ENCODE measurements at places on chromosomes 7 and 10. TPM values are rescaled to one million over a fixed set of nuclear protein-coding genes. Genes with fewer than 3 reads are reported as not detected.

- no peak for DNase-seq
Measured at GRCh38 chr10:12868229-12868628, 133.3 kb downstream of the CCDC3 start.

DNA sequence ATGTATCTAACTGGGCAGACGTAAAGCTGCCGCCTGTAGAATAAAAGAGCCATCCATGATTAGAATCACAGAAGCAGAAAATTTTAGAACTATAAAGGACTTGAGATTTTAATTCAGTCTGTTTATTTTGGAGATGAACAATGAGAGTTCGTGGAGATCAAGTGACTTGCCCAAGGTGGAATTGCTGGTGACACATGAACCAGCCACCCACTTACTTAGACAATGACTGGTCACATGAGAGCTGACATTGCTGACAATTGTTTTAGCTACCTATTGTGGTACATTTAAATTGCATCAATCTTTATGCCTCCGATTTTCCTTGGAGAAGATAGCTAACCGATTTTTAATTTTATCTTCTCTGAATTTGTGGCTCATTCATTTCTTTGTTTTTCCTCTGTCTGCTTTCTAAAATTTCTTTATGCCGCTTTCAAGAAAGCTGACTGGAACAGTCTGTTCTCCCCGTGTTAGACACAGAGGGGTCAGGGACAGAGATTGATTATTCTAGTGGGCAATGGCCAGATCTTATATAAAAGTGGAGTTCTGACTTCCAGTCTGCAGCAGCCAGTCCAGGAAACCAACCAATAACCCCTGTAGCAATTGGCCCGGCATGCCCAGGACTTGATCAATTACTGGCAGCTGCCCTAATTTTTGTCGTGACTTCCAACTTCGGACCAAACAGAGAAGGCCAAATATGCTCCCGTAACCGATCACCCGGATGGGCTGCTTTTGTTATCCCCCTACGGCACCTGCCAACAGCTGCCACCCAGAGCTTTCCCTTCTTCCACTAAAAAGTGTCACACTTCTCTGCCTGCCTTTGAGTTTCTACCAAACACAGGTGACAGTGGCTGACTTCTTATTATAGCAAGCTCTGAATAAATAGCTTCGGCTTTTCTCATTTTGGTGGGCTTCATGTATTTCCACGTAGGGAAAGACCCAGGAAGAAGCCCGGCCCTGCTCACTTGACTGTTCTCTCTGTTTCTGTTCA, 241.6 kb downstream of the CAMK1D start:
- no peak for DNase-seq

- DNase-seq: no peak
Measured at GRCh38 chr7:69763513-69763912, 165.2 kb downstream of the AUTS2 start.

DNA sequence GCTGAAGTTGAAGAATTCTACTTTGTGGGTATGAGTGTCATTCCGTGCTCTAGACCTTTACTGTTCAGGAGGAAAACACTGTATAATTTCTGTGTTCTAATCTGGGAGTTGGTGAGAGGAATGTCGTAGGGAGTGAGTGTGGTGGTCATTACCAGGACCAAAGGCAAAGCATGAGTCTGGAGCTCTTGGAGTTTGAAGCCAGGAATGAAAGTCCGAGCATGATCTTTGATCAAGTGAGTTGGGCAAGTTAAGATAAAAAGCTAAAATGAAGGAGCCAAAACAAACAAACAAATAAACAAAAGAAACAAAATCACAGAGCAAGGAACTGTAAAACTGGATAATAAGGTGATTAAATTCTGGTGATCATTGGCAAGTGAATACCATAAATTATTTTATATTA, 161.4 kb downstream of the AGMO start:
- DNase-seq: no peak

- peak; percentile 47 for DNase-seq
Measured at GRCh38 chr7:30928254-30928872, 16.7 kb downstream of the AQP1 start.

DNA sequence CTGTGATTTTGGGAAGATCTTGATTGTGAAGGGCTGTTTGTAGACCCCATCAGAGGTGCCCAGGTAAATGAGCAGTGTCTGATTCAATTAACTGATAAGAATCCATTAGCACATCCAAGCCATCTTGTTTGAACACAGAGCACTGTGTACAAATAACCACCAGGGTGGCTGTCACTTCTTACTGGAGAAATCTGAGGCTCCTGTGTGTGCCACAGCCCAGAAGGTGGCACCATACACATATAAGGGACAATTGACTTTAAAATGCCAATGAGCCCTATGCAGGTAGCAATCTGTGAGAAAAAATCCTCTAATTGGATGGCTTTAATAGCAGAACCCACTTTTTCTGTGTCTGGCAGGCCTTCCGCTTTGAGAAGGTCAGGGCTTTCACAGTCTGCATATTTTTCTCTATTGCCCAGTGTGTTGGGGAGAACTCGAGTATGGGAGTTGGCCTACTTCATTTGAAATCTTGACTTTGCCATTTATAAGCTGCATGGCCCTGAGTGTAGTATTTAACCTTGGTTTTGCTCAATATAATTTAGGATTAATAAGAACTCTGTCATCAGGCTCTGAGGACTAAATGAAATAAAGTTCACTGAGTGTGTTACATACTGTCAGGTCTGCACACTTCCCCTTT, 517.4 kb downstream of the CCSER2 start:
- DNase-seq: no peak

GRCh38 chr10:72426986-72427385, 72.3 kb upstream of the DNAJB12 start:
- DNase-seq: no peak

DNA sequence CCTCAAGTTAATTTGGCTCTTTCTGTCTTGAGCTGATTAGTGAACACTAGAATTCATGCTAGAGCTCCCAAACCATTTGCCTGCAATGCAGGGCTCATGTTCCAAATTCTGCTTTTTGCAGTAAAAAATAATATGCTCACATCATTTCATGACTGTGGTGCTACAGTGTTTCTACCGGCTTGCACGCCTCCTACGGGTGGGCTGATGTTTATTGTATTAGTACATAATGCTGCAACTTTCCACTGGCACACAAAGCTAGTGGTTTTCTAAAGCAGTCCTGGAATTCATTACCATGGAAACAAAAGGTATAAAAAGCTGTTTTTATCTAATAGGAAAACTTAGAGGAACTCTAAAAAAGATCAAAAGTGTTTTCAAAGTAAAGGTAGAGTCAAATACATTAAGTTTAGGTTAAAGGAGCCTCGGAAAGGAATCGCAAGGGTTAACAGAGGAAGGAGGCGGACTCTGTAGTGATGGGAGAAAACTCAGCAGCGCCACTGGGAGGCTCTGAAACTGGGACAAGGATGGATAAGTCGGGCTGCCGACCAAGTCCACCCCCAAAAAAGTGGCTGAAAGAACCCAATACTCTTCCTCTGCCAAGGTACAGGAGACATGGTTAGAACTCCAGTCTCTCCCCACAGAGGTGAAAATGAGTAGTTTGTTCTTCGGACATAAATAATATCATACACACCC, 25.9 kb downstream of the GRM8 start:
- no peak for DNase-seq

GRCh38 chr7:132133501-132133900, 442.8 kb downstream of the PLXNA4 start:
- no peak for DNase-seq

DNA sequence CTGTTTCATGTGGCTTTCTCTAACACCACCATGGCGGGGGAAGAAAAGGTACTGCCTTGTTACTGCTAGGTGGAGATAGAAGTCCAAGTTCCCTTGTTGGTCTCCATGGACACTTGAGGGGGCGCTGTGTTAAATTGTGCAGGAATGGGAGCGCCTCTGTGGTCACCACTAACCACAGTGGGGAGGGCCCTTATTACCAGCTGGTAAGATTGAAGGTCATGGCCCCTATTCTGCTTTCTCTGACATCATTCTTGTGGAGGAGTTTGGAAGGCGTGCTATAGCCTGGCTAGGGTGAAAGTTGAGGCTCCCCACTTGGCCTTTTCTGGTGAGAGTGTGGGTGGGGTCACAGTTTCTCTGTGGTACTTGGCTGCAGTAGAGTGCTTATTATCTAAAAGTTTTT, 14.9 kb upstream of the MXI1 start:
- no peak for DNase-seq

DNA sequence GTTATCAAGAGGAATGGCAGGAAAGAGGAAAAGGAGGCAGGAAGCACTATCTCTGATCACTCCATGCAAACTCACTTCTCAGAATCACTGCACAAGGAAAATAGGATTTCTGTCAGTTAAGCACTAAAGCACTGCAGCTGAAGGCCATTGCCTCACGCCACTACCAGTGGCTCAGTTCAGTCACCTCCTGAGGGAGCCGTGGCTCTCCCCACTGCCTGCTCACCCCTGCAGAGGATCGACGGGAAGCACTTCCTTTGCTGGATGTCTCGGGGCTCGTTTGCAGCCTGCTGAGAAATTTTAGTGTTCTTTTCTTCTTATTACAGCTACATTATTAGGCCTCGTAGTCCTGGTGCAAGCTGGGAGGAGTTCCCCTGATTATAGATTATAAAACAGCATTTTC, 90.1 kb upstream of the ADCY1 start:
- no peak for DNase-seq

DNA sequence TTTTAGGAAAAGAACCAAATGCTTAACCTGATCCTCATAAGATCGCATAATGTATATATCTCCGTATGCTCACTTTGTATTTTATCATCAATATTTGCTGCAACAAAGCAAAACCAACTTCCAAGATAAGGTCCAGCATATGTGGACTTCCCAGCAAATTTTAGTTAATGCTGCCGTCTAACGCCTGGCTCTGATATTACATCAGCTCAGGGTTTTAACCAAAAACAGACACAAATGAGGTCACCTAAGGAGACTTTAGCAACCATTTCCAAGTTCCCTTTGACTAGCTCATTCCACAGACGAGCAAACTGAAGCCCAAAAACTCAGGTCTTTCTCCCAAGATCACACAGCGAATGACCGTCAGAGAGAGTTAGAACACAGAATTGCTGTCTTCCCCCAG, 59.4 kb upstream of the UCN3 start:
- no peak for DNase-seq

- DNase-seq: no peak
Measured at GRCh38 chr7:150860291-150860977, 8.1 kb downstream of the AOC1 start.

- peak; percentile 64 for DNase-seq
Measured at GRCh38 chr7:64875658-64876406, 27.2 kb upstream of the ZNF273 start.

GRCh38 chr10:36280321-36280741, 638.2 kb upstream of the FZD8 start:
- DNase-seq: no peak

- no peak for DNase-seq
Measured at GRCh38 chr7:146185844-146186243, 69.2 kb downstream of the CNTNAP2 start.

DNA sequence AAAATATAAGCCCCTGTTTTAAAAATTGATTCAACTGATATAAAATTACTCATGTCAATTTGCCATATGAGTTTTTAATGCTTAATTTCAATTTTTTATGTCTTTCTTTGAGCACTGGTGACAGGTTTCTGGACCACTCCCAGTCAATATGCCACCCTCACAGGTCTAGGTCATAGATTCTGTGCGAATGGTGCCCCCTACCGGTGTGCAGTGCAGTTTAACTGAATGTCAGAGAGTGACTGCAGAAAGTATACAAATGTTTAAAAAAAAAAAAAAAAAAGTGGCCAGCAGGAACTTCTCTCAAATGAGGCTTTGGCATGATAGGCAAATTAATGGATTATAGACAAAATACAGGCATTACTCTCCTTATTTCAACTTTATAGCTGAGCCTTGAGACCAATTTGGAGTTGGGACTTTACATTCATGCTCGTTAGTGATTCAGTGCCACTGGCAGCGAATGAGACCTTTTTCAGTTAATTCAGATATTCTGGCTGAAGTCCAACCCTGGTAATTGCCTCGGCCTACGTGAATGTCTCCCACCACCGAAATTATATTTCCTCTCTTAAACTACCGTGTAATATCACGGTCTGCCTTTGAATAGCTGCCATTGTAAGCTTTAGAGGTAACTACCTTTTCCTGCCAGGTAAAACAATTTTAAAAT, 427.6 kb downstream of the PHTF2 start:
- DNase-seq: peak; percentile 80

DNA sequence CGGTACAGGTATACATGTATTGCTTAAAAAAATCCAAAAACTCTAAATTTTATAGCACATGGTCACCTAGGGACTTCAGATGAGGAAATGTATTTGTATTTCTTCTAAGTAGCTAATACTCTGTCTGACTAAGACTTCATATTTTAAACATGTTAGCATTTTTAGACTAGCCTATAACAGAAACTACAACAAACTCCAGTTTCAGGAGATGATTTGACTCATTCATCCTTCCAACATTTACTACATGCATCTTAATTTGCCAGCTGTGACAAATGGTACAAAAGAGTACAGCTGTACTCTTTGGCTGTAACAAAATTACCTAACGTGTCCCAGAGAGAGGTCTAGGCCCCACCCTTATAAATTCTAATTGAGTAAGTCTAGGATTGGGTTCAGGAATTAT, 22.2 kb downstream of the TMEM209 start:
- DNase-seq: no peak

DNA sequence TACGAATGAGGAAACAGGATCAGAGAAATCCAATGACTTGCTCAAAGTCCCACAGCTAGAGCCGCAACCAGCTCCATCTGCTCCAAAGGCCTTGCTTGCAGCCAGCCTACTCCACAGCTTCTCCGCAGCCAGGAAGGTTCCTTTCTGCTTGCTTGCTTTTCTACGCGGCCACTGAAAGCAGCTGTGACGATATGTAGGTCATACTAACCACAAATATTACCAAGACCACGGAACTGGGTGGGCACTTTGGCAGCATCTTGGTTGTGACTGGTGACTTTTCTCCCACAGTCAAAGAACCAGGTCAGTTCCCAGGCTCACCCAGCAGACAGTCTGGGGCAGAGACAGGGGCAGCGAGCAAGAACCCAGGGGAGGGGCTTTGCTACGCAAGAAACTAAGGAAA, 86.4 kb downstream of the FAM53B start:
- no peak for DNase-seq

- no peak for DNase-seq
Measured at GRCh38 chr10:110502072-110502845, 4.6 kb downstream of the DUSP5 start.

GRCh38 chr7:150944066-150945042, 33.8 kb downstream of the KCNH2 start:
- peak; percentile 67 for DNase-seq

EPHB4 gene
- total RNA-seq: 46.6 TPM

LRRC4 gene
- total RNA-seq: 7.3 TPM

GRID1 gene
- total RNA-seq: 4.4 TPM

ZNF425 gene
- 0.97 TPM for total RNA-seq

C10orf95 gene
- total RNA-seq: not detected

NRAP gene
- not detected for total RNA-seq

GIGYF1 gene
- 25.8 TPM for total RNA-seq

SNX13 gene
- total RNA-seq: 50.6 TPM

ANKRD30A gene
- not detected for total RNA-seq

CLIP2 gene
- total RNA-seq: 26.6 TPM

GIMAP5 gene
- total RNA-seq: 17.4 TPM

RASA4B gene
- total RNA-seq: 17.6 TPM

All from posterior vena cava (tissue), 2 donors.